ENCODE measurements at places on chromosomes 7 and 10. TPM values are rescaled to one million over a fixed set of nuclear protein-coding genes. Genes with fewer than 3 reads are reported as not detected.

Gene FKBP9
- 1.2 TPM for total RNA-seq

Gene CXCL12
- not detected for total RNA-seq

Gene CALY
- not detected for total RNA-seq

Gene PLAU
- 3.0 TPM for total RNA-seq

DNA sequence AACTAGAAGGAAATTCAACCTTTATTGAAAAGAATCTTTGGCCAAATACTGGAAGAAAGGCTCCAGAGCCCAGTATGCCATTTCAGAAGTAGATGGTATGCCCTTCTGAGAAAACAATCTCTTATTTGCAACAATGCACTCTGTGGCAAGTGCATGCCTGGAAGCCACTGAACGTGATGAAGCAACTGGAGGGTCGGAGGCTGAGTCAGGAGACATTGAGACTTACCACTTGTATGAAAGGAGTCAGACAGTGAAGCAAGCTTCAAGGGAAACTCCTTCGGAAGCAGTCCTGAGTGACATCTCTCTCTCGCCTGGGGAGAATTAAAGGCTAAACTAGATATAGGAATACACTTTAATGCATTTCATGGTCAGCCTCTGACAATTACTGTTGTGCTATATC is 353.7 kb downstream of the NRG3 start:
- H3K4me1 ChIP-seq, result no peaks in the 10 kb centered on the region
- H3K4me3 ChIP-seq, result no peak overlapping the region
- H3K27ac ChIP-seq, result no peak overlapping the region
- H3K27me3 ChIP-seq, result no peaks in the 10 kb centered on the region
- DNase-seq, result no peak

- no peaks in the 10 kb centered on the region for H3K27me3 ChIP-seq
- no peak overlapping the region for H3K27ac ChIP-seq
- H3K36me3 ChIP-seq, result no peaks in the 10 kb centered on the region
- H3K4me3 ChIP-seq, result no peak overlapping the region
- H3K4me1 ChIP-seq, result no peaks in the 10 kb centered on the region
- DNase-seq, result no peak
Measured at GRCh38 chr7:70480927-70481569, 650.9 kb upstream of the GALNT17 start.

GRCh38 chr10:98456043-98456570 is 9.4 kb upstream of the HPS1 start:
- peaks cover 20% of the 10 kb centered on the region for H3K27me3 ChIP-seq
- DNase-seq, result no peak
- H3K27ac ChIP-seq, result no peak overlapping the region
- H3K36me3 ChIP-seq, result no peaks in the 10 kb centered on the region
- no peak overlapping the region for H3K4me3 ChIP-seq
- no peaks in the 10 kb centered on the region for H3K4me1 ChIP-seq

- peaks cover 57% of the 10 kb centered on the region for H3K27me3 ChIP-seq
- no peak overlapping the region for H3K27ac ChIP-seq
- no peaks in the 10 kb centered on the region for H3K36me3 ChIP-seq
- H3K4me1 ChIP-seq, result peaks cover 5% of the 10 kb centered on the region
- no peak overlapping the region for H3K4me3 ChIP-seq
Measured at GRCh38 chr7:26081638-26082037, 70.4 kb upstream of the NFE2L3 start.

DNA sequence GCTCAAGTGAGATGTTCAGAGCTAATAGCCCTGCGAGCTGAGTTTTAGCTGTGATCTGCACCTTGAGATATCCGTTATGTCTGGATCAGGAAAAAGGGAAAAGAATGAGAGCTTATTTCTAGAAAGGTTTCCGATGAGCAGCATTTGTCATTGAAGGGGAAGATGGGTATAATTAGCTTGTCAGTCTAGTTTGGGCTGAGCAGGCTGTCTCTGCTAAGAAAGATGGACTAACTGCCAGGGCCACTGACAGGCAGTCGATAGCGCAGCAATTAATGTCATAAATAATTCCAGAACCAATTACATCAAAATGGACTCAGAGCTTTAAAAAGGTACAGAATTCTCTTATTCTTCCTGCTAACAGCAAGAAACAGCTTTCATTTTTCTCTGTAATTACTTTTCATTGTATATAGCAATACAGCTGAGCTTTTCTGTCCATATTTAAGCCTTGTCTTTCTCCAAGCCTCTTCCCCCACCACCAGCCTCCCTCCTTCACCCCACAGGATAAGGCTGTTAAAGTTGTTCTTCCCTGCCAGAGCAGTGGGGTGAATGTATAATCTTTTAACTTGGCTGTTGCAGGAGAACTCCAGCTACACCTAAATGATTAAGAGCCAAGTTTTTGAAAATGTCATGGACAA is 1006.5 kb downstream of the KCNMA1 start:
- H3K4me1 ChIP-seq, result no peaks in the 10 kb centered on the region
- no peak for DNase-seq
- H3K36me3 ChIP-seq, result no peaks in the 10 kb centered on the region
- no peaks in the 10 kb centered on the region for H3K27me3 ChIP-seq
- H3K4me3 ChIP-seq, result no peak overlapping the region

DNA sequence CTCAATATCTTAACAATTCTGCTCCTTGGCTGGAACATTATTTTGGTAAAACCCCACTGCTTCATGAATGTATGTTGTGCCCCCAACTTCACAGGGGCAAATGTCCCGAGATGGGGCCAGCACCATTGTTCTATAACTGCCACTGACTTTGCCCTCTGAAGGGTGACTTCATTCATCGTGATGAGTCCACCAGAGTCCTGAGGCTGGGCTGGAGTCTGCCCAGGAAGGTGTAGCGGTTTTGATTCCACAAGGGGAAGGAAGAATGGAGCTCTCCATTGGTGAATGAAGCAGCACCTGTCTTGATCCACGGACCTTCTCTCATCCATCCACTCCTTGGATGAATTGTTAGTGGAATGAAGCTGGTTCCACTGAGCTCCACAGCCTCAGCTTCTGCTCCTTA is 18.4 kb downstream of the AKR1B1 start:
- DNase-seq, result no peak
- H3K36me3 ChIP-seq, result peaks cover 45% of the 10 kb centered on the region
- no peaks in the 10 kb centered on the region for H3K4me1 ChIP-seq
- peaks cover 4% of the 10 kb centered on the region for H3K27me3 ChIP-seq
- H3K27ac ChIP-seq, result no peak overlapping the region

GRCh38 chr7:72017756-72018155 is 394.4 kb downstream of the CALN1 start:
- H3K27me3 ChIP-seq, result no peaks in the 10 kb centered on the region
- H3K27ac ChIP-seq, result no peak overlapping the region
- no peak for DNase-seq
- no peaks in the 10 kb centered on the region for H3K36me3 ChIP-seq
- H3K4me1 ChIP-seq, result no peaks in the 10 kb centered on the region
- no peak overlapping the region for H3K4me3 ChIP-seq

DNA sequence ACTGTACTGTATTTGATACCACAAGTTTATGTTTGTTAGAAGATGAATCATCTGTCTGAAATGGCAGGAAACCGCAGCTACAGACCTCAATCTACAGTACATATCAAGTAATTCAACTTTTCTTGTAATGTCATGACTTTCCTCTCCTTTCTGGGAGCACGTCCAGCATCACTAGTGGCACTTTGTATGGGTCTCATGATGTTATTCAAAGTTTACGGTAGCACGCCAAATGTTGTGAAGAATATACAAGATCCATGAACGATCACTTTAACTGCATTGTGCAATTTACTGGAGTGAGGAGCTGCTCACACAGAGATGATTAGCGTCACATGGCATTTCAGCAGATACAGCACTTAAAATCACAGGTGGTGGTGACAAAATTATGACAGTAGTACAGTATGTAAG is 257.8 kb upstream of the GNAI1 start:
- H3K36me3 ChIP-seq, result no peaks in the 10 kb centered on the region
- no peak overlapping the region for H3K4me3 ChIP-seq
- no peaks in the 10 kb centered on the region for H3K27me3 ChIP-seq

DNA sequence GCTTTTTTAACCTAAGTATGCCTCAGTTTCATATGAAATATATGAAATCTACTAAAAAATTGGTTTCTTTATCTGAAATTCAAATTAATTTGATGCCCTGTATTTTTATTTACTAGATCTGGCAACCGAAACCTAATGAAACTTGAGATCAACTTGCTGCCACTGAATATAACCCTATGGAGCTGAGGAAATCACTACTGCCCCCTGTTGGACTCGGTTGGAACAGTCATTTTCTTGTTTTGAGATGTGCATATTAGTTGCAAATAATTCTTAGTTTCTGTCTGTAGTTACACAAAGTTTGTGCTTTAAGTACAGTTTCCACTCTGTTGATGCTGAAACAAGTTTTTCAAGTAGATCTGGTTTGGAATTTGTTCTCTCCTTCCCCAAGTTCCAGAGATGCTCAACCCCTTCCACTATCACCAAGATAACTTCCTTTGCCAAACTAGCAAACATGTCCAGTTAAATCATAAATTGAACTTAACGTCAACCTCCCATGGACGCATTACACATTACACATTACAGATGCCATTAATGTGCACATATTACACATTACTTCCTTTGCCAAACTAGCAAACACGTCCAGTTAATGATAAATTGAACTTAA is 22.2 kb upstream of the EXOC4 start:
- H3K27ac ChIP-seq, result no peak overlapping the region
- no peaks in the 10 kb centered on the region for H3K4me1 ChIP-seq
- H3K4me3 ChIP-seq, result no peak overlapping the region
- DNase-seq, result peak; percentile 43
- peaks cover 11% of the 10 kb centered on the region for H3K27me3 ChIP-seq

DNA sequence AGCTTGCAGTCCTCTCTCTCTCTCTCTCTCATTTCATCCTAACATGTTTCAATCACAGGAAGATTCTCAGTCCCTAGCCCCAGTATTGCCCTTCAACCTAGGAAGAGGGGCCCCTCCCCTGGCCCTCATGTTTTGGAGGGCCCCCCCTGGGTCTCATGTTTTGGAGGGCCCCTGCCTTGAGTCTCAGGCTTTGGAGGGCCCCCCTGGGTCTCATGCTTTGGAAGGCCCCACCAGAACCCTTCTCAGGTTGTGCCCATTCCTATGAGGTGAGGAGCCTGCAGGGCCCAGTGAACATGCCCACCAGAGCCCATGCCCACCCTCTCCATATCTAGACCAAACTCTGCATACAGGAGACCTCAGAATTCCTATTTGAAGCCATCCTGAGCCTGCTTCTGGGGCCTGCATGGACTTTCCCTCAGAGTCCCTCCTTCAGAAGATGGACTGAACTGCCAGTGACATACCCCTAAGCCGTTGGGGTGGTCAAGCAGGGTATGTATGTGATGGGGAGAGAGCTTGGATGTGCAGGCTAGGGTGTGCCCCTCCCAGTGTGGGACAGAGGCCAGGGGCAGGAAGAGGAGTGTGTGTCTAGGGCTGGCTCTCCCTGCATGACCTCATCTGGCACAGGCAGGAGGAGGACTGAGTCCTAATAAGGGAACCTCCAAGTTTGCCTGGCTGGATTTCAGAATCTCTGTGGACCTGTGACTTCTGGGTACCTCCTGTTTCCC is 8.1 kb upstream of the VDAC2 start:
- DNase-seq, result no peak
- H3K4me3 ChIP-seq, result no peak overlapping the region
- no peak overlapping the region for H3K27ac ChIP-seq

DNA sequence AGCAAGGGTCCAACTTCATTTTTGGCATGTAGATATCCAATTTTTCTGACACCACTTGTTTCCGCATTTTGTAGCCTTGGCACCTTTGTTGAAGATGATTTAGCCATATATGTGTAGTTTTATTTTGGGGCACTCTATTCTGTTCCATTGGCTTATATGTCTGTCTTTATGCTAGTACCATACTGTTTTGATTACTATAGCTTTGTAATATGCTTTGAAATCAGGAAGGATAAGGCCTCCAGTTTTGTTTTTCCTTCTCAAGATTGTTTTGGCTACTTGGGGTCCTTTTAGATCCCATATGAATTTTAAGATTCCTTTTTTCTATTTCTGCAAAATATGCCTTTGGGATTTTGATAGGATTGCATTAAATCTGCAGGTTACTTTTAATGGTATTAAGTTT is 9.5 kb upstream of the BTBD16 start:
- no peaks in the 10 kb centered on the region for H3K36me3 ChIP-seq
- H3K4me3 ChIP-seq, result no peak overlapping the region
- peaks cover 13% of the 10 kb centered on the region for H3K27me3 ChIP-seq
- no peak overlapping the region for H3K27ac ChIP-seq

GRCh38 chr7:15780271-15780670 is 93.8 kb upstream of the MEOX2 start:
- H3K36me3 ChIP-seq, result no peaks in the 10 kb centered on the region
- no peaks in the 10 kb centered on the region for H3K4me1 ChIP-seq
- no peak overlapping the region for H3K27ac ChIP-seq
- no peaks in the 10 kb centered on the region for H3K27me3 ChIP-seq
- H3K4me3 ChIP-seq, result no peak overlapping the region
- DNase-seq, result no peak

DNA sequence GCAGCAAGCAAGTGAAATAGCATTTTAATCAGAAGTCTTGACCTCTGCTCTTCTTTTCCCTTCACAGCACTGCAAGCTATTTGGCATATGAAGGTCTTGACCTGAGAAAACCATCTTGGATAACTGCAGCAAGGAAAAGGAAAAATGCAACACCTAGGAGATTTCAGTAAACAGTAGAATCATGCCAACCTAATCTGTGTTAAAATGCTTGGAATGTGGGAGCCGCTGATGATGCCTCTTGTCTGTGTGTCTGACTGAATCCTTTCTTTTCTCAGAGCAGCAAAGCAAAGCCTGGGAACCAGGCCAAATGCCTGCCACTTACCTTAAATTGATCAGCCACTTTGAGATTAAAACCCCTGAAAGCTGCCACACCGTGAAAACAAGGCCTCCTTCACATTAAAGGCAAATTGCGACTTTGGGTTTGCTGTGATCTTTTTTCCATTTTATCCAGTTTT is 80.4 kb upstream of the CDK6 start:
- no peaks in the 10 kb centered on the region for H3K4me1 ChIP-seq
- no peak overlapping the region for H3K27ac ChIP-seq
- H3K27me3 ChIP-seq, result peaks cover 2% of the 10 kb centered on the region
- DNase-seq, result no peak
- peaks cover 2% of the 10 kb centered on the region for H3K36me3 ChIP-seq

DNA sequence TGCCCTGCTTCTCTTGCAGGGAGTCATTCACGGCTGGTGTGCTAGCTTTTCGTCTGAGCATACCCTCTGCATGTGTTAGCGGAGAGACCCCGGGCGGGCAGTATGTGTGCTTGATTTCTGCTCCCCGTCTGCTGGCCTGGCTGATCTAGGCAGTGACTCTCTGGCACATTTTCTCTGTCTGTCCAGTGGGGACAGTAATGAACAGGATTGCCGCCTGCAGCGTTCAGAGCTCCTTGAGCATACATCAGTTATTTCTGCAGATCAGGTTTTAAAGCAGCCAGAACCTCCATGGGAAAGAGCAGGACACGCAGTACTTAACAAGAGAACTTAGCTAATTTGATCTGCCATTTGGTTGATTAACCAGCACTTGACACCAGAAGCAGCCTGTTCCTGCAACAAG is 242.5 kb downstream of the CELF2 start:
- no peak for DNase-seq
- H3K4me1 ChIP-seq, result peaks cover 75% of the 10 kb centered on the region
- no peak overlapping the region for H3K27ac ChIP-seq
- H3K27me3 ChIP-seq, result no peaks in the 10 kb centered on the region
